ENCODE measurements at places on chromosomes 3 and 15.

DNA sequence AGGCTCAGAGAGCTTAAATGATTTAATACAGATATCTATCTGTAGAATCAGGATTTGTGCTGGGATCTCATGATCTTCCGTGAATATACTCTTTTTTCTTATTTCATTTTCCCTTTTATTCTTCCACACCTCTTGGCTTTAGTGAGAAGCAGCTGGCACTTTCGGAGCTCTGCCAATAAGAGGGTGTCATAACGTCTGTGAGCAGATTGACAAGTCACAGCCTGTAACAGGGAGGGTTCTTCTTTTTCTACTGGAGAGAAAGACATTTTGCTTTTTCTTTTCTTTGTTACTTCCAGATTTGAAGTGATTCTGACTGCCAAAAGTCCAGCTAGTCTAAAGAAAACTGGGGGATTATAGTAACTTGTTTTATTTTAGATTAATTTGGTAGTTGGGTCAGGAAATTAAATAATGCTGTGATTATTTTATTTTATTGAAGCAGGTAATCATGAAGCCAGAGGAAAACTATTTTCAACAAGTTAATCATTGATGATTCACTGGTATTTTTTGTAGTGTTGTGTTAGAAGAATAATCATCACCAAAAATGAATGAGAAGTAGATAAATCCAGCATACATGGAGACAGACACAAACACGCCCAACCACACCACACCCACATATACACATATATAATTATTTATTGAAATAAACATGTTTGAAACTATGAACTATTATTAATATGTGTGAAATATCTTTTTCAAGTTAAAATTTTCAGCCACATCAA is 69.8 kb downstream of the TNFAIP8L3 start:
- DNase-seq = no peak

DNA sequence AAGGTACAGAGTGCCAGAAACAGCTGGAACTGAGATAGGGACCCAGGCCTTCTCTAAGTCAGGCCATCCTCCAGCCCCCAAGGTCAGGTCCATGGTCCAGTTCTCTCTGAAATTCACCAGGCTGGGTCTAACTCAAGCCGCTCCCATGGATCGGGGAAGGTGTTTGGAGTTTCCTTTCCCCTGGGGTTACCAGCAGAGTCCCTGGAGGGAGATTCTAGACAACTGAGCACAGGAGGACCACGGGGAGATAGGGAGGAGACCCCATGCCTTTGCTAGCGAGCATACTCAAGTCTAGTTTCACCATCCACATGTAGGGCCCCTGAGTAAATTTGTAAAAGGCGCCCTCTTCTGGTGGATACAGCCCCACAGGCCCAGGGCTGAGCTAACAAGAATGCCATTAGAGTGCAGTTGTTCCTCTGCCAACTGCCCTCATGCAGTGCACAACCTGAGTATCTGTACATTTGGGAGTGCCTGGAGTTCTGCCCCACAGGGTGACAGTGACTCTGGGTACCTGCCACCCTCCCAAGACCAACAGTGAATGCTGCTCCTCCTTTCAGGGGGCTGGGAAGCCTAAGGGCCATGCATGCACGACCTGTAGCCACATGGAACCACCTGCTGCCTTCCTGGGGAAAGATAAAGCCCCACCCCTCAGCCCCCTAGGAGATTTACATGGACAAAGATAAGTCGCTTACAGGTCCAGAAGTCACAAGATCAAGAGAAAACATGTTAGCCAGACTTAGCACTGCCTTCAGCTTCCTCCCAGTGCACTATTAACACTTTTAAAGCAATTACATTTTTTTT is 89.0 kb downstream of the IQSEC1 start:
- DNase-seq = peak; percentile 82

- DNase-seq = peak; percentile 19
These were observed 50.4 kb downstream of the COL6A5 start for GRCh38 chr3:130395916-130396315.

GRCh38 chr3:141876891-141877621 is 613 bp downstream of the ATP1B3 start:
- DNase-seq = peak; percentile 82

DNA sequence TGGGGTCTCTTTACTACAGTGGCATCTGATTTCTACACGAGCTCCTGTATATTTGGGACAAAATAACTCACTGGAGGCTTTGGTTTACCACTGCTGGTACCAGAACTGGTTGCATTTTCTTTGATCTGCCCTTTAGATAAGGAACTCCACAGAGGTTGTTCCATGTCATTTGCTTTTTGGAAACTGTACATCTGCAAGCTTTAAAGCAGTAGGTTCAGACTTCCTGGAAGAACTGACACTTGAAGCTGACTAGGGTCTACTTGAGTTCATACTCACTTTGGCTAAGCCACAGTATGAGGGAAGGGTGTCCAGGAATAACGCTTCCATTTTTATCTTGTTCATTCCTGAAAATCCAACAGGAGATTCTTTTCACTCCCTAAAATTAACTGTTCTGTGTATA is 86.4 kb downstream of the WWTR1 start:
- DNase-seq = no peak

- DNase-seq = peak; percentile 92
These were observed 2.5 kb upstream of the INAFM2 start for GRCh38 chr15:40320931-40321371.

DNA sequence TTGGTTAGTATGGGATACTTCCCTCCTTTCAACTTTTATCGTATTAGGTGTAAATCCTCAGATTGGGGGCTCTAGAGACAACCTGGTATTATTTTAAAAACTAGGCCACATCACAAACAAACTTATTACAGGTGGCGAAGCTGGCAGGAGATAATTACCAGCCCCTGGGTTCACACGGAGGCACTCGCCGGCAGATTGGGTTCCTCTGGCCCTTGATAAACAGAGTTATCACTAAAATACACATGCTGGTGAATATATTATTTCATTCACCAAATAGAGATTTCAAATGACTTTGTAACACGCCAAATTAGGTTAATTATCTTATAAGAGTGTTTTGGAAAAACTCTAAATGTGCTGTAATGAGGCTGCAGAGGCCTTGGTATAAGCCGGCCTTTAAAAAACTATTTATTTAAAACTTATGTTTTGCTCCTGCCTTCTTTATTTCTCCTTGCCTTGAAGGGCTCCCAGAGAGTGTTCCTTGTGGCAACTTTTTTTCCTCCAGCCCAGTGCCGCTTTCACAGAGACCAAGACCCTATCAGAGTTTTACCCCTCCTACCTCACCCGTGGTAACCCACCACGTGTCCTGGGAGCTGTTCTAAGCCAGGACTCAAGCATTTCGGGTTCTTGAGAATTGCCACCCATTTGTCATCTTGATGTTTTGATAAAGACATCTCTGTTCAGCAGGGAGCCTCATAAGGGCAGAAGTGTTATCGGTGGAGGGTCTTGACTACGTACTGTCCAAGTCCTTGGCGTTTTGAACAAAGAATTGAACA is 468.6 kb upstream of the CFAP20DC start:
- no peak for DNase-seq

- no peak for DNase-seq
These were observed 83.7 kb upstream of the NEDD4 start for GRCh38 chr15:56077081-56077480.

- no peak for DNase-seq
These were observed 59.7 kb downstream of the GRIP2 start for GRCh38 chr3:14480207-14481017.

GRCh38 chr3:156738251-156738650 is 63.9 kb downstream of the TIPARP start:
- no peak for DNase-seq

DNA sequence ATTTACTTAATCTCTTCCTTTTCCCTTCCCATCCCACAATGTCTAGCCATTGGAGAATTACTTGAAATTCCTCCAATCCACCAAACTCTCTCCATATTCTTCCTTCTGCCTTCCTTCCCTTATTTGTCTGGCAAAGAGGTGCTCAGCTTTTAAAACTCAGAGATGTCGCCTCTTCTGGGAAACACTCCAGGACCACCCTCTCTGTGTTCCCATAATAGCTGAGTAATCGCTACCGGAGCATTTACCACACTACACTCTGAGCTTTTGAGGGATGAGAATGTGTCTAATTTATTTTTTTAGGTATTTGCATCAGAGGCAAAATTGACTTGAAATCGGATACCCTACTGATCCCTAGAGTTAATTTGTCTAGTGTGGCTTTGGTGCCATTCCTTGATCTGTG is 245.7 kb upstream of the TPRG1 start:
- DNase-seq = no peak

DNA sequence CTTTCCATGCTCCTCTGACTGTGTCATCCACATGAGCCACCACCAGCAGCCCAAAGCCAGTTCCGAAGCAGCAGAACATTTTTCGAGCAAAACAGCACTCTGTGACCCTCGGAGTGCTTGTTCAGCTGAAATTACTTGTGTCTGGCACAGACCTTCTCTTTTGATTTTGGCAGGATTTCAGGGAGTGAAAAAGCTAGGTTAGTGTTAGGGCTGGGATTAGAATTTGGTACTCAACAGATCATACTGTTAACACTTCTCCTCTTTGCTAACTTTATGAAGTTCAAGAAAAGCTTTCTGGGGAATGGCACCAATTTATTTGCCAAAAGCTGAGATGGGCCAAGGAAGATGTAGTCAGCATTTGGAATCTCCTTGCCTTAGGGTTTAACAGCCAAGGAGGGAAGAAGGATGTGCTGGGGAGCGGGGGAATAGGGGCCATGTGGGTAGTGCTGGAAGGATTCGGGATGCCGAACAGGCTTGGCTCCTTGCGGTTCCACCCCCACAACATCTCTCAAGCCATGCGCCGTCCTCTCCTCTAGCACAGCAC is 55.1 kb upstream of the TRA2B start:
- peak; percentile 61 for DNase-seq

DNA sequence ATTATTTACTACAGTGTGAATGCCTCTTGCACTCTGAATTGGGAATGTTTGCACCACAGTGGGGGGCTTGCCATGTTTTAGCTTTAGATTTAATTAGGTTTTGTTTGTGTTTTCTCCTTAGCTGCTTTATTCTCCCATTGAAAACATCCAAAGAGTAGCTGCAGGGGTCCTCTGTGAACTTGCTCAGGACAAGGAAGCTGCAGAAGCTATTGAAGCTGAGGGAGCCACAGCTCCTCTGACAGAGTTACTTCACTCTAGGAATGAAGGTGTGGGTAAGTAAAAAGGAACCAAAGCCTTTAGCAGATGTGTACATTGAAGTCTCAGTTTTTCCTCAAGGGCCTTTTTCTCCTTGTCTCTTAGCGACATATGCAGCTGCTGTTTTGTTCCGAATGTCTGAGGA is 36.9 kb downstream of the CTNNB1 start:
- DNase-seq = no peak
